NCI-H1436 (cell line): ENCODE measurements at places on chromosomes 13 and 19.

DNA sequence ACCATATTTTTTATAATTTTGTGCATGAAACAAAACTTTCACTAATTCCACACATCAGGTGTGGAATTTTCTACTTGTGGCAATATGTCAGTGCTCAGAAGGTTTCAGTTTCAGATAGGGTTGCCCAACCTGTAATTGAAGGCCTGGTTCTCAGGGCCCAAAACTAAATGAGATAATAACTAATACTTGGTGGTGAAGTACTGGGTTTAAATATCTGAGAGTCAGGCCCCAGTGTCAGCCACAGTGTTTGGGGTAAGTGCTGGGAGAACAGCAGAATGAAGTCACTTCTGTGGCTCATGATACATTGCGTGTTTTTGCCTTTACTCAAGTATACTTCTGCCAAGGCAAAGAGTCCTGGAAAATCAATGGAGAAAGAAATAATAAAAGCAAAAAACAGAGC lies 5.6 kb downstream of the SAFB start:
- DNase-seq: no peak

DNA sequence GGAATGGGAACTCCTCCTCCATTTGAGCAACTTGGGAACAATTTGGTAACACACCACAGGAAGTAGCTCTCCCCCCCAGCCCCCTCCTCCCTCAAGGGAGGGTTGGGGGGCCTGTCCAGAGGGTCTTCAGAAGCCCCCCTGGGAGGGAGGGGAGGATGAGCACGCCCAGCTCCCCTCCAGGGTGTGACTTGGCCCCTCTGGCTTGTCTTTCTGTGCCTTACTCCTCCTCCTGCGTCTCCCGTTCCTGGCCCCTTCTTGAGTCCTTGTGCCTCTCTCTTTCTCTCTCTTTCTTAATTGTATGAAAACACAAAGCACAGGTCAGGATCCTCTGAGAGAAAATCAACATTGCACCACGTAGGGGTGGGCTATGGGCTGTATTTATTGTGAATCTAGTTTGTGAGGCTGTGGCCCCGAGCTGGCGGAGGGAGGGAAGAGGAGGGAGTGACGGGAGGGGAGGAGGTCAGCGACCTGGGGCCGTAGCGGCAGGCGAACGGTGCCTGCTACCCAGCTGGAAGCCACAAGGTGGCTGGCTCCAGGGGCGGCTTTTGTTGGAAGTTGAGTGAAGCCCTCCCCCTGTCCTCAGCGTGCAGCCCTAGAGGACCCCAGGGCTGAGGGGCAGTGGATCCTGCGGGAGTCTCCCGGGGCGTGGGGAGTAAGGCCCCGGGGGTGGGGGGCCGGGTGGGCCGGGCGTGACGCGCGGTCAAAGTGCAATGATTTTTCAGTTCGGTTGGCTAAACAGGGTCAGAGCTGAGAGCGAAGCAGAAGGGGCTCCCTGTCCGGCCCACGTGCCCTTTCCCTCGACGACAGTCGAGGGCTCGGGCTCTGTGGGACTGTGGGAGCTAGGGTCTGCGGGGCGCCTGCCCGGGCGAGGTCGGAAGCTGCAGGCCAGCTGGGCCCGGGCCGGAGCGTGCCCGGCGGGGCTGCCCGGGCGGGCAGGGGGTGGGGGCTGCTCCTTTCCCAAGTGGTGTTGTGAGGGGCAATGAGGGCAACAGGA lies 6.4 kb downstream of the LYL1 start:
- no peak for DNase-seq

- no peak for DNase-seq
Measured at GRCh38 chr19:32421589-32422361, 16.2 kb downstream of the DPY19L3 start.

GRCh38 chr19:33493401-33494275 lies 28.0 kb downstream of the PEPD start:
- DNase-seq: no peak

GRCh38 chr13:100673376-100673712 lies 1.3 kb downstream of the TMTC4 start:
- DNase-seq: no peak

- DNase-seq: no peak
Measured at GRCh38 chr19:2631213-2631821, 71.2 kb downstream of the GNG7 start.

GRCh38 chr13:97211300-97211699 lies 10.8 kb upstream of the MBNL2 start:
- DNase-seq: no peak

DNA sequence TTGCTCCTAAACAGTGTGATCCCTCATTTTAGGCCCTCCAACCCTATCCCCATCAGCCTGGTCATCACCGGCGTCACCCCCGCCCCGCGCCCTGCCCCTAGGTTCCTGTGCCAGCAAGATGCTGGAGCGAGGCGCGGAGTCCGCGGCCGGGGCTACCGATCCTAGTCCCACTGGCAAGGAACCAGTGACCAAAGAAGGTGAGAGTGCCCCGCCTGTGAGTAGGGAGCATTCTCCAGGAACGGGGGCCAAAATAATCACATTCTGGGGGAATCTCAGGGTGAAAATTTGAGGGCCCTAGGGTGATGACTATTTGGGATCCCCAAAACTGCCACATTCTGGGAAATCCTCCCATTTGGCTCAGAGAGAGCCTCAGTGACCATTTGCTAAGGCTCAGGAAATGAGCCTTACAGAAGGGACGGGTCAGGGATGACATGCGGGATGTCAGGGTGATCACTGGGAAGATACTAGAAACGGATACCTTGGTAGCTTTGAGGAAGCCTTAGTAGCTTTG lies 1.4 kb downstream of the ZNF575 start:
- DNase-seq: no peak

DNA sequence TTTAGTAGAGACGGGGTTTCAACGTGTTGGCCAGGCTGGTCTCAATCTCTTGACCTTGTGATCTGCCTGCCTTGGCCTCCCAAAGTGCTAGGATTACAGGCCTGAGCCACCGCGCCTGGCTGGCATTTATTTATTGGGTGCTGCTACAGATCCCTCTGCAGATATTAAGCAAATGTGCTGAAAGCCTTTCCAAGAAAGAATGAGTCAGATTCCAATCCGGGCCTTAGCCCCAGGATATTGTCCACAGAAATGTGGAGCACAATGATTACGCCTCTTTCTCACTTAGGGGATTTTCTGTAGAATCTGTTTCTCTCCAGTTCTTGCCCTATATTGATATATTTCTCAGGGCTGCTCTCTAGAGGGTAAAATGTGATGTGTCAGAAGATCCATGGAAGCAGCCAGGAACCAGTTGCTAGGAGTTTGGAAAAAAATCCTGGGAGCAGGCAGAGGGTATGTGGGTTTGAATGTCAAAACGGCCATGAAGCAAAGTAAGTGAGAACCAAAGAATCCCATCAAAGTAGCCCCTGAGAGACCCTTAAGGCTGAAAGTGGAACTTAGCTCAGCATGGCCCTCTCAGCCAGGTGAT lies 24.8 kb upstream of the IGFL4 start:
- no peak for DNase-seq

GRCh38 chr13:26198116-26198515 lies 24.0 kb downstream of the RNF6 start:
- DNase-seq: no peak

DNA sequence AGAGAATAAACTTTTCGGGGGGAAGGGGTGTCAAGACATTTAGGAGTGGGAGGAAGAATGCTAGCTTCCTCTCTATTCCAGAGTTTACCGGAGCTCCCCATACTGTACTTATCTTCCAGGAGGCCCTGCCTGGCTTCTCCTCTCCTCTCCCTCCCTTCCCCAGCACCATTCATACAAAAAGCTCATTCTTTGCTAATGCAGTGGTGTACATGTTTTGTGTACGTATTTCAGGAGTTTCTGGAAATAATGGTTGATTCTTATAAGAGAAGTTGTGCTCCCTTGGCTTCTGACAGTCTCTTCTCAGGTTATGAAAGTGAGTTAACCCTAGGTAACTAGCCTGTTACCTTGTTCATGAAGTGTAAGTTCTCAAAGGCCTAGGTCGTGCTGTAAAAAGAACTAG lies 7.1 kb downstream of the SAMD4B start:
- DNase-seq: no peak

DNA sequence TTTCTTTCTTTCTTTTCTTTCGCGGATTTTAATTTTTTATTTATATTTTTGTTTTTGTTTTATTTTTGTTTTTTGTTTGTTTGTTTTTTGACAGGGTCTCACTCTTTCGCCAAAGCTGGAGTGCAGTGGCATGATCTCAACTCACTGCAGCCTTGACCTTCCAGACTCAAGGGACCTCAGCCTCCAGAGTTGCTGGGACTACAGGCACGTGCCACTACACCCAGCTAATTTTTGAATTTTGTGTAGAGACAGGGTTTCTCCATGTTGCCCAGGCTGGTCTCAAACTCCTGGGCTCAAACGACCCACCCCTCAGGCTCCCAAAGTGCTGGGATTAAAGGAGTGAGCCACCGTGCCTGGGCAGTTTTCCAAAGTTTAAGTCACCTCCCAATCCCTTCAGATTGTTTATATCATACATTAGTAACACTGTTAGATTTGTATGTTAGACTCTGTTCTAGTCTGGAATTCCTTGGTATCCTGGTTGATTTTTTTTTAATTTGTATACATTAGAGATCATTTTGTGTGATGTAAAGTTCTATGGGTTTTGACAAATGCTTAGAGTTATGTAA lies 597.3 kb downstream of the DCT start:
- no peak for DNase-seq

DNA sequence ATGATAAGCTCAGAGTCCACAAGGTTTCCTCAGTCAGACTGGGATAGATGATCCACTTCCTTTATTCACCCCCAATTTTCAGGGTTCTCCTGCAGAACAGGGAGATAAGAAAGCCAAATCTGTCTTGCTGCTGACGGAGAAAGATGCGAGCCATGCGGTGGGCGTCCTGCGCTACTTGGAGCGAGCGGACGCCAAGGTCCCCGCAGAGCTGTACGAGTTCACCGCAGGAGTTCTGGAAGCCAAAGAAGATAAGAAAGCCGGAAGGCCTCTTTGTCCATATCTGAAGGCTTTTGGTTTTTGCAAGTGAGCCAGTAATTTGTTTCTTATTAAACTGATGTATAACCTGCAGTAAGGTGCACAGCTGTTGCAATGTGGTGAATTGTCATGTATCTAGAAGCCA lies 66.7 kb downstream of the SLC7A9 start:
- DNase-seq: no peak

DNA sequence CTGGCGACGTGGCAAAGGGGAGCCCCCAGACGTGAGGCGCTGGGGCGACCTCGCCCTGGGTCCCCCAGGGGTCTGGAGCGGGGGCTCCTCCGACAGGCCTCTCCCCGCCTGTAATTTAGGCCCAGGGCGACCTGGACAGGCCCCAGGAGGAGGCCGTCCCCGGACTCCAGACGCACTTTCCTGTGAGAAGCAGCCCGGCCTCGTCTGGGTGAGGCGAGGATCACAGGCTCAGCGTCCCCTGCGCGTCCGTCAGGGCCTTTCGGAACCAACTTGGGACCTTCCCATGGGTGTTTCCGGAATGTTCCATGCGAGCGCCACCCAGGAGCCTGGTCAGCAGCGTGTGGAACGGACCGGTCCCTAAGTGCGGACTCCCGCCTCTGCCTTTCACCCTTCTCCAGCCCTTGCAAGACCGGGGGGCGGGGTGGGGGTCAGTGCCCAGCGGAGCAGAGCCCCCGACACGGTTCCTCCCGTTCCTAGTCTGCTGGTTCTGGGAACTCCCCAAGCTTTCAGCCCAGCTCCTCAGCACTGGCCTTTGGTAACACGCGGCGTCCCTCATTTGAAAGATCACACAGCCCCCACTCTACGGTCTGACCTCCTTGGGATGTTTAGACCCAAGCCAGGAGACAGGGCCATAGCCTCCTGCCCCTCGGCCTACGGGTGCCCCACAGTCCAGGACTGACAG lies 1.1 kb upstream of the GRTP1 start:
- DNase-seq: no peak

GRCh38 chr13:100657881-100658315 lies 16.7 kb downstream of the TMTC4 start:
- DNase-seq: no peak

DNA sequence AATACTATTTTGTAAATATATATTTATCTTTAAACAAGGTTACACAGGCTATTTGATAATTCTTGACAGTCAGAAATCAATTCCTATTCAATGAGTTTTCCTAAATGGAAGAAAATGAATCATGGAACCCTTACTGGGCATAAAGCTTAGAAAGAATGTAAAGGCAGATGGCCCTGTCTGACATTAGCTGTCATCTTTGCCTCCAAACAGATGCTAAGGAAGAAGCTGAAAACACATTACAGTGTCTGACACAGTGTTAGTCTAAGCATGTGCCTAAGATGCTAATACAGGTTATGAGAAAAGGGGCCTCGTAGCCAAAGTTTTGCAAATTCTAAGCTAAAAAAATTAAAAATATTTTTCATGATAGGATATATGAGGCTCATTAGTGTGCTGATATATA lies 112.8 kb downstream of the ITGBL1 start:
- no peak for DNase-seq

DNA sequence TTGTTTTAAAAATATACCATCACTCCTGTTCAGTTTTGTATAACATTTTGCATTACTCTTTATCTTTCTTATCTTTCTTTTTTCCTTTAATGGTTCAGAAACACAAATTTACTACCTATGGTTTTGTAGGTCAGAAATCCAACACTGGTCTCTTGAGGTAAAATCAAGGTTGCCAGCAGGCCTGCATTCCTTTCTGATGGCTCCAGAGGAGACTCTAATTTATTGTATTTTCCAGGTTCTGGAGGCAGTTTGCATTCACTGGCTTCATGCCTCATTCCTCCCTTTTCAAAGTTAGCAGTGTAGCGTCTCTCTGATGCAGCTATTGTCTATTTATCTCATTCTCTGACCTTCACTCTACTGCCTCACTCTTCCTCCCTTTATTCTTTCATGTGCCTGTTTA lies 767.4 kb downstream of the SLITRK6 start:
- DNase-seq: no peak

DNA sequence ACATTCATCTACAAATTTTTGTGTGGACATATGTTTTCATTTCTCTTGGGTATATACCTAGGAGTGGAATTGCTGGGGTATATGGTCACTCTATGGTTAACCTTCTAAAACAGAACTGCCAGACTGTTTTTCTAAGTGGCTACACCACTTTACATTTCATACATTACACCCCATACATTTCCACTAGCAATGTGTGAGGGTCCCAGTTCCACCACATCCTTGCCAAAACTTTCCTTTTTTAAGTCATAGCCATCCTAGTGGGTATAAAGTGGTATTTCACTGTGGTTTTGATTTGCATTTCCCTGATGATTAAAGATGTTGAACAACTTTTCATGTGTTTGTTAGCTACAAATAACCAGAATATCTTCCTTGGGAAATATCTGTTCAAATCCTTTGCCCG lies 336.1 kb downstream of the SHISA2 start:
- no peak for DNase-seq

DNA sequence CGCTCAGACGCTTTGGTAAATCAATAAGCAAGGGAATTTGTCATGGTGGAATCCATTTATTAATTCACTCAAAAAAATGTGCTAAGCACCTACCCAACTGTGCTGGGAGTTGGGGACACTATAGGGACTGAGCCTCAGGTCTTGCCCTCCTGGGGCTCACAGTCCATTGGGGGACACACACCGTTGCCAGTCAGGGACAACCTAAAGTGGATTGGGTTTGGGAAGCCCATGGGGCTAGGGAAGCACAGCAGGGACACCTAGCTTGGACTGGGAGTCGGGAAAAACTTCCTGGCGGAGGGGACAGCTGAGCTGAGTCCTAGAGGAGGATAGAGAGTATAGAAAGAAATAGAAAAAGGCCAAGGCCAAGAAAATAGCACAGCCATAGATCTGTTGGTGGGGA lies 8.5 kb downstream of the FOSB start:
- DNase-seq: no peak
